ENCODE measurements at places on chromosomes 2 and 18.

- DNase-seq, result no peak
Observed at GRCh38 chr18:49023271-49023937, 72.6 kb upstream of the SMAD7 start.

DNA sequence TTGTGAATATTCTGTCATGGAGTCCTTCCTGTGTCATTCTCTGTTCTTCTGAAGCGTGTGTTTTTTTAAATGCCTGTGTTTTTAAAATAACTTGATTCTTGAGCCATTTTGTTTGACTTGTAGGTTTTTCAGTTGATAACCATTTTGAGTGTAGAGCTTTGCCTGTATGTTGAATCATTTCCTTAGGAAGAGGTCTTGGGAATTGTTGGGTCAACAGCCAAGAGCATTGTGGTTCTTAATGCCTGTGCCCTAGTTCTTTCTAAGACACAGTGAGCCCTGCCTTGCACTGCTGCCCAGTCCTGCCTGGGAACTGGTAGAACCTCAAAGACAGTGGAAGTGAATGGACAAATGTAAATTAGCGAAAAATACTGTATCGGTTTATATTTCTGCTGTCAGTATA is 25.9 kb downstream of the RAB12 start:
- no peak for DNase-seq

GRCh38 chr18:23021623-23022022 is 88.5 kb downstream of the RBBP8 start:
- DNase-seq, result no peak

- DNase-seq, result no peak
Observed at GRCh38 chr2:152743002-152743401, 24.6 kb downstream of the ARL6IP6 start.
